ENCODE measurements at places on chromosomes 1 and 21.

DNA sequence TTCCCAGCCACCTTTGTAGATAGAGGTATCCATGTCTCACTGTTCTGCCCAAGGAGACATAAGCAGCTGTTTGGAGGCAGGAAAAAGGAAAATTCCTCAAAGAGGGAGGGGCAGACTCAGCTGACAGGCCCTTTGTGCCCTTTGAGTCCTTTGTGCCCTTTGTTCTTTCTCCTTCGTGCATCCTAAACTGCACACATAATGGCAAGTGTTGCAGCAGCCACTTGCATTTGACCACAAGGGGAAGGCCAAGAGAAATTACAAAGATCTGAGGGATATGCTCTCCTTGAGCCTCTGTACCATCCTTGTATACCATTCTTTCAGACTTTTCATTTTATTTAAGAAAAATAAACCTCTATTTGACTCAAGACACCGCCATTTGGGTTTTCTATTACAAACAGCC is 71.8 kb upstream of the PKN2 start:
- no peak for DNase-seq

DNA sequence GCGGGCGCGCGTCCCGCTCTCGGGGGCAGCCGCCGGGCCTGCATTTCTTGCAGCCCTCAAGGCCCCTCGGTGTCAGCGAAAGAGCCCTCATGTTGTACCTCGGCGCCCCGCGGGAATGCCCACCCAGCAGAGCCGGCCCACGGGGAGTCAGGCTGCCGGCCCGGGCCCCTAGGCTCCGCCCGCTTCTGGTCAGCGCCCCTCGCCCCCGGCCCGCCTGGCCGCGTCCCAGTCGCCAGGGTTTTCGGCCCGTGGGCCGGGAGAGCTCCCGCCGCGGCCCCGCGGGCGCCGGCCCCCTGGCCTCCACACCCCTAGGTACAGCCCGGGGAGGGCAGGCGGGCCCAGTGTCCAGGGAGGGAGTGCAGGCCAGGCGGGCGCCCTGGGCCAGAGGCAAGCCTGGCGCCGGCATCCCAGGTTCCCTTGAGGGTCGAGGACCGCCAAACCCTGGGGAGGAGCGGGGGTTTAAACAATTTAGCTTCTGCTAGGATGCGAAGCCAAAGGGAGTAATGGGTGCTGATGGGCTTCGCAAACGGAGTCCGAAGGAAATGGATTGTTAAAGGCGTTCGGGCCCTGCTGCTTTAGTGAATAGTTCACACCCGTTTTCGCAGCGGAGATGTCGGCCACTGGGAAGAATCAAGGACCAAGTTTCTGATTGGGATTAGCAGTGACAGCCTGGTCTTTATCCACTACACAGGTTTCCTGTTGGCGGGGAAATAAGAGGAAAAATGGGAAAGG is 486 bp upstream of the KCNA3 start:
- no peak for DNase-seq

GRCh38 chr1:222339376-222339947 is 208.4 kb downstream of the HHIPL2 start:
- no peak for DNase-seq

GRCh38 chr1:210598135-210598652 is 269.5 kb downstream of the HHAT start:
- peak; percentile 92 for DNase-seq

- DNase-seq, result peak; percentile 23
Measured at GRCh38 chr1:194045416-194045815, 859.0 kb upstream of the B3GALT2 start.

- DNase-seq, result no peak
Measured at GRCh38 chr1:69638673-69639072, 71.0 kb downstream of the LRRC7 start.

GRCh38 chr1:30779294-30780071 is 21.9 kb upstream of the LAPTM5 start:
- DNase-seq, result no peak

- DNase-seq, result no peak
Measured at GRCh38 chr1:5598824-5599395, 393.3 kb downstream of the NPHP4 start.

- peak; percentile 86 for DNase-seq
Measured at GRCh38 chr1:24683713-24684162, 40.6 kb downstream of the SRRM1 start.

- DNase-seq, result no peak
Measured at GRCh38 chr1:245418077-245418476, 263.3 kb downstream of the KIF26B start.

Data from AG04450 (cell line).